ENCODE measurements at places on chromosomes 7 and 10. TPM values are rescaled to one million over a fixed set of nuclear protein-coding genes. Genes with fewer than 3 reads are reported as not detected.

LYZL2 gene
- total RNA-seq = not detected

DNA sequence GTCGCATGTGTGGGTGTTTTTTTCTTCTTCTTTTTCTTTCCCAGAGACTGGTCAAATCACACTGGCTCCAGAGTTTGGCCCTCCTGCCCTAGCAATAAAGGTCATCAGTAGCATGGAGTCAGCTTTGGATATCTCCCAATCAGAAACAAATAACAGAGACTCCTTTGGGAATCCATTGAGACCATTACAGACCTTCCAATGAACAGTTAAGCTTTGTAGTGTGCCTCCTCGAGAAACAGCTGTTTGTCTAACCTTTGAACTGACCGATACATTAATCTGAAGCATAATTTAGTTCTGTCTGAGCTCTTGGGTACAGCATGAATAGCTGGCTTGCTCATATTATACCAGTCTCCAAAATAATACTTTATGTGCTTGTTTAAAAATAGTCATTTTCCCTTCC lies 1103.2 kb downstream of the GATA3 start:
- DNase-seq = no peak

- no peak for DNase-seq
These were observed 93.5 kb upstream of the NEBL start for GRCh38 chr10:20990604-20991003.

TRPV5 gene
- not detected for total RNA-seq

GNG11 gene
- 66.1 TPM for total RNA-seq

TAS2R4 gene
- 1.3 TPM for total RNA-seq

DNA sequence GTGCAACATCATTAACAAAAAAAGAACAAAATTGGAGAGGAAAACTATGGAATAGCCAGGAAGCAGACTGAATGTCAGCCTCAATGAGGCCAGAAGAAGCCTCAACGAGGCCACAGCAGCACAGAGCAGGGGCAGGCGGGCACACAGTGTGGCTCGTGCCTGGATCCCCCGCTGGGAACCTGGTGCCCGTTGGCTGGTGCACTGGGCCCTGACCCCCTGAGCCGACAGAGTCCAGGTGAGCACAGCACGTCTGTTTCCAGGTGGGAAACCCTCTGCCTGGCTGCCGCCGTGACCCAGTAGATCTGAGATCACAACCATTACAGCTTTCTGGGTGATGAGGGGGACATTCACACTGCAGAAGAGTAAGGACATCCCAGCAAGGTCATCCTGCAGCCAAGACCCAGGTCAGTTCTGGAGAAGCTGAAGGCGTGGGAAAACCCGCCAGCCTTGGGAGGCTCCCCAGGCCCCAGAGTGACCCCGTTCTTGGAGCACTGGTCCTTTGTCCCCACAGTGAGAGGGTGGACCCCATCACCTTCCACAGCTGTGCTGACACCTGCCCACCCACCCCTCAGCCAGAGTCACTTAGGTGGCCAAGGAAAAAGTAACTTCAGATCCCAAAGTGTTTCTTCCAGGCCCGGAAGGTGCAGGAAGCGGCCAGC lies 222.1 kb downstream of the ADARB2 start:
- no peak for DNase-seq

GRCh38 chr10:4043897-4044665 lies 259.1 kb upstream of the KLF6 start:
- DNase-seq = no peak

PON1 gene
- total RNA-seq = not detected

DNA sequence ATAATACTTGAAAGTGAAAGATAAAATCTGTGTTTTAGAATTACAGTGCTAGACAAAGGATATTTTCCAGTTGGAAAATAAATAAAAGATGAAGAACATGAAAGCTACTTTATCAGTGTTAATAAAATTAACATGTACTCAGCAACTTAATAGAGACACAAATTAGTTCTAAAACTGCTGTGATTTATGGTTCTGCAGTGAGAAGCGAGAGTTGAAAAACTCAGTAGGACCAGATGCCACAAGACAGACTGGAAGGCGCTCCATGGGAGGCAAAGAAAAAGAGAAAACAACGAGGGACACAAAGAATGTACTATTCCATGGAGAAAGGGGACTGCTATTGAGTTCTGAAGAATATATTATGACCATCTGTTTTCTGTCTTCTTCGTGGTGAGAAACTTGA lies 590.4 kb downstream of the PHTF2 start:
- DNase-seq = no peak

DNA sequence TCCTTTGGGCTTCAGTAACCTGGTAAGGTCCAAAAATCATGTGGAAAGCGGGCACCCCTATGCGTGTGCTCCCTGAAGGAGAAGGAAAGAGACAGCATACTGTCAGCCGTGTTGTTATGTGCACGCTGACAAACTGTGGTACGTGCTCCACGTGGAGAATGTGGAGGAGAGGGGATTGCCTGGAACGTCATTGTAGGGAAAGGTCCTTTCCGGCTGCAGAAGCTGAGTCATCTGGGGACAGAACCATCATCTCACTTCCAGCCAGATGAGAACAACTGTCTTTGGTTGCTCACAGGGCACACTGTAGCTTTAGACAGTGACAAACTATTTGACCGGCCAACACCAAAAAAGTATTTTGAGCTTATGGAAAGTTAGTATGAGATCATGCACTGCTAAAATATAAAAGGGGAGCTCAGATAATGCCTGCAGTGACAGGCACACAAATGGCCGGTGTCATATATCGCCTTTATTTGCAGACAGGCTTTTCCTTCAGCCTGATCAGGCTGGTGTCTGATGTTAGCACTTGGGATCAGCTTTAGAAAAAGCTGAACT lies 38.8 kb upstream of the GRB10 start:
- no peak for DNase-seq

GRCh38 chr7:107430057-107430456 lies 39.8 kb upstream of the GPR22 start:
- no peak for DNase-seq

CH25H gene
- total RNA-seq = not detected

GRCh38 chr10:114881901-114882300 lies 56.1 kb upstream of the TRUB1 start:
- DNase-seq = no peak

DNA sequence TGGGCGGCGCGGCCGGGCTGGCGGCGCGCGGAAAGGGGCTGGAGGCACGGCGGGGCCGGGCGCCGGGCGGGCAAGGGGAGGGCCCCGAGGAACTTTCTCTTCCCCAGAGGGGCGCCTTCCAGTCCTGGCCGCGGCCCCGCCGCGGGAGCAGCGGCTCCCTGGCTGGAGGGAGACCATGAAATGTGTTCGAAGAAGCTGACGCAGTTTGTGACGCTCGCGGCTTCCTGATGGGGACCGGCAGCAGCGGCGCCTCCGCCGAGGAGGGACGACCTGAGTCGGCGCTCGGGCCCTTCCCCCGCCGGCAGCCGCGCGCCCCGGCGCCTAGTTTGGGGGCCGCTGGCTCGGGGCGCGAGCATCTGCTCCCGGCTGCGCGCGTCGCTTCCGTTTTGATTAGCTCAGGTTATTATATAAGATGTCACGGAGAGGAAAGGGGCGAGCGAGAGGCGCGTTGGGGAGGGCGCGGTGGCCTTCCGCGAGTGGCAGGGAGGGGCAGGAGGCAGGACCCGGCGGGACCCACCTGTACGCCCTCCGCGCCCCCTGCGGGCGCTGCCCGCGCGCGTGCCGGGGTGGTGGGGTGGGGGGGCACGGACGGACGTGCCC lies 57.1 kb upstream of the PCGF5 start:
- peak; percentile 36 for DNase-seq

GRCh38 chr10:23081221-23081750 lies 14.1 kb upstream of the MSRB2 start:
- no peak for DNase-seq

HEPACAM2 gene
- total RNA-seq = not detected
